Ovary (tissue), 10 donors: ENCODE measurements at places on chromosomes 2 and 18. TPM values are rescaled to one million over a fixed set of nuclear protein-coding genes. Genes with fewer than 3 reads are reported as not detected.

GRCh38 chr2:43159797-43160196 is 66.6 kb downstream of the ZFP36L2 start:
- no peak for DNase-seq

DNA sequence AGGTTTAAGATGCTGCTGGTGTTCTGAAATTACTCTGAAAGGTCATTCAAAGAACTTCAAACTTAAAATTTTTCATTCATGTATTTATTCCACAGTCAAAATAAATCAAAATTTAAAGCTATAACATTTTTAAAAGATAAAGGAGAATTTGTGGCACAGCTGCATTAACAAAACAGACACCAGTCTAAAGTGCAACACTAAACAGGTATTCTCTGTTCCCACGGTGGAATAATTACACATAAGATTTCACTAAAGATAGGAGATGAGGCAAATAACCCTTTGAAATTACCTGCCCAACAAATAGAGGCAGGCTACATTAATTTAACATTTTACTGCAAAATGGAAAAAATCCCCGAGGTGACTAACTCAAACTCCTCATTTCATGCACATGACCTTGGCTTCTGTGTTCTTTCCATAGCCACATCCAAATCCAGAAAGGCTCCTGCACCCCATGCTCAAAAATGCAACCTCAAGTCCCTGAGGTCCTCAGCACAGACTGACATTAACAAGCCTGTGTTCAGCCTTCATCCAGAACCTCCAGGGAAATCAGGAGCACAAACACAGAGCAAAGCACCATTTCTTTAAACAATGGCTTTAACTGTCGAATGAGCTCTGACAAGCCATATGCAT is 10.5 kb downstream of the COX7A2L start:
- no peak for DNase-seq

DNA sequence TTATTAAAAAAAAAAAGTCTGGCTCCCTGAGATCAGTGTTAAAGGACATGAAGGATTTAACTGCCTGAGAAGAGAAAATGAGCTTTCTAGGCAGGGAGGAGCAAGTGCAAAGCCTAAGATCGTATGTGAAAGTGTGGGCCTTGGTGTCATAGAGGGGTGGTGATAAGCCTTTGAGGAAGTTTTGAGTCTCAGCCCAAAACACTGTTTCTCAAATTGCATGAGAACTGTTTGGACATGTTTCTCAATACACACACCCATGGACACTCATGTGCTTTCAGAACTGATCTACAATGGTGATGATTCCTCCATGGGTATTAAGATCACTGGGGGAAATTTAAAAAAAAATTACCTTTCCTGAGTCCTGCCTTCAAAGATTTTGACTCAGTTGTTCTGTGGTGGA is 336.7 kb upstream of the RND3 start:
- DNase-seq = no peak

DNA sequence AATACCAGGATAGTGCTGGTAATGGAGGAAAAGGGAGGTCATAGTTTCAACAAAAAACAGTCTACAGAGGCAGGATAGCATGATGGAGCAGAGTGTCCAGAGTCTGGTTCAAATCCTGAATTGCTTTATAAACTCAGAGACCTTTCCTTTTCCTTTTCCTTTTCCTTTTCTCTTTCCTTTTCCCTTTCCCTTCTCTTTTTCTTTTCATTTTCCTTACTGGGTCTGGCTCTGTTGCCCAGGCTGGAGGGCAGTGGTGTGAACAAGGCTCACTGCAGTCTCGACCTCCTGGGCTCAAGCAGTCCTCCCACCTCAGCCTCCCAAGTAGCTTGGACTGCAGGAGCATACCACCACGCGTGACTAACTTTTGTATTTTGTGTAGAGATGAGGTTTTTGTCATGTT is 31.7 kb downstream of the GIGYF2 start:
- DNase-seq = no peak

DNA sequence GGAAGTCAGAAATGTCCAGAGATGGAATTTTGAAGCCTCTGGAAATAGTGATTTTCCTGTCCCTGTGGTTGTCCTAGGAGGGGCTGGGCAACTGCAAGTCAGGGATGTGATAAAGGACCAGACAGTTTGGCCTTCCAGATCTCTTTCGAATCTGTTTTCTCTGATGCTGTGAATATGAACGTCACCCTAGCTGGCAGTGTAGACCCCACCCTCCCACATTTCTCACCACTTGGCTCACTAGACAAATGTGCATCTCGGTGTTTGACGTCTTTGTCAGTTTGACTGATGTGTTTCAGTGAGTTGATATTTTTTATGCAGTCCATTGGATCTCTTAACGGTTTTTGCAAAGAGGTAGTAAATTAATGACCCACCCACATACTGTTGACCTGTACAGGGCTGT is 301.2 kb downstream of the TNS1 start:
- DNase-seq = no peak

The CFAP65 gene
- 2.0 TPM for total RNA-seq

DNA sequence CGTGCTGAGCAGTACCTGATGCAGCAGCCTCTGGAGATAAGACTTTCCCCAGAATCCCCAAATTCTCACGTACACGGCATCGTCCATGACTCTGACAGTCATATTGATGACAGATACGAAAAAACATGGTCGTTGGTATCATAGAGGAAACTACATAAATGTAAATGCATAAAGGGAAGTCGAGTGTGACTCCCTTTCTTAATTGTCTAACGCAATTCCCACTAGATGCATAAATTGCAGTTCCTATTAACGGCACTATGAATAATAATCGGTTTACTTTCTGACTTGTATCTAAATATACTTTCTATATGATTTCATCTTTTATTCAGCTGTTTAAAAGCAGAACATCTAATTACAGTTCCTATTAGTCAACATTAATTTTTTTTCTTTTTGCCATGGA is 322.6 kb upstream of the REV1 start:
- DNase-seq = no peak

The TEX261 gene
- 57.3 TPM for total RNA-seq

DNA sequence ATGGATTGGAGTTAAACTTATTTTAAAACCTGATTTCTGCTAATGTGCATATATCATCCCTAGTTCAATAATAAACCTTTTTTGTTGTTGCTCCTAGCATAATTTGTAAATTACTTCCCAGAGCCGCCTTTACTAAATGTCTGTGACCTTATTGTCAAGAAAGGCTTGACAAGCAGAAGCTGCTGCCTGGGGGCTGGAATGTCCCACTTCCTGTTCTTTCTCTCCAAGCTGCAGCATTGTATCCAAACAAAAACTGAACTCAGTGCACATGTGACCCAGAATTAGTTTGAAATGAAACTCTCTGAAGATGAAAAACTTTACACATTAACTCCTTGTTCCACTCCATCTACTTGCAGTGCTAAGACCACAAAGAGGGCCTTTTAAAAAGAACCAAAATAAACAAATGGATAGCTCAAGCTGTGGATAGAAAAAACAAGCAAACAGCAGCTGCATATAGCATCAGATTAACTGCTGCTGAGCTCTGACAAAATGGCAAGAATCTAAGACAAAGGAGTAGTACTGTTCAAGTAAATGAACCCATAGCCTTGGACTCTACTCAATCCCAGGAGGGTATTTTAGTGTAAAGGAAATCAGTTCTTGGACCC is 99.8 kb upstream of the NEUROD1 start:
- no peak for DNase-seq

GRCh38 chr18:75679331-75679730 is 251.8 kb upstream of the SMIM21 start:
- no peak for DNase-seq

- DNase-seq = no peak
These were observed 116.9 kb upstream of the CREB1 start for GRCh38 chr2:207412787-207413310.

GRCh38 chr2:160411955-160412354 is 81.7 kb downstream of the RBMS1 start:
- no peak for DNase-seq

The CD28 gene
- 0.56 TPM for total RNA-seq

GRCh38 chr2:390959-391358 is 103.1 kb upstream of the ALKAL2 start:
- no peak for DNase-seq

DNA sequence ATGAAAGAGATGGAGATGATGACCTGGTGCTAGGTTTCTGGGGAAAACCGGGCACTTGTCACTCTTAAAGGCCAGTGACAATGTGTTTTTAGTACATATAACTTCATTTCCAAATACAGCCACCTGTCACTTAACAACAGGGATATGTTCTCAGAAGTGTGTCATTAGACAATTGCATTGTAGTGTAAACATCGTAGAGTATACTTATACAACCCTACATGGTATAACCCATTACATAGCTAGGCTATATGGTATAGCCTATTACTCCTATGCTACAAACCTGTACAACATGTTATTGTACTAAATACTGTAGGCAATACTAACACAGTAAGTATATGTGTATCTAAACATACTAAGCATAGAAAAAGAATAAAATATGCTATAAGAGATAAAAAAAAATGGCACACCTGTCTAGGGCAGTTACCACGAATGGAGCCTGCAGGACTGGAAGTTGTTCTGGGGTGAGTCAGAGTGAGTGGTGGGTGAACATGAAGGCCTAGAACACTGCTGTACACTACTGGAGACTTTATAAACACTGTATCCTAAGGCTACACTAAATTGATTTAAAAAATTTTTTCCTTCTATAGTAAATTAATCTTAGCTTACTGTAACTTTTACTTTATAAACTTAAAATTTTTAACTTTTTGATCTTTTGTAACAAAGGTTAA is 123.2 kb downstream of the THADA start:
- DNase-seq = no peak

GRCh38 chr2:29053670-29054400 is 20.5 kb downstream of the PCARE start:
- DNase-seq = no peak
